ENCODE measurements at places on chromosomes 3 and 15.

- DNase-seq: no peak
These were observed 80.6 kb downstream of the RAD18 start for GRCh38 chr3:8882642-8883041.

DNA sequence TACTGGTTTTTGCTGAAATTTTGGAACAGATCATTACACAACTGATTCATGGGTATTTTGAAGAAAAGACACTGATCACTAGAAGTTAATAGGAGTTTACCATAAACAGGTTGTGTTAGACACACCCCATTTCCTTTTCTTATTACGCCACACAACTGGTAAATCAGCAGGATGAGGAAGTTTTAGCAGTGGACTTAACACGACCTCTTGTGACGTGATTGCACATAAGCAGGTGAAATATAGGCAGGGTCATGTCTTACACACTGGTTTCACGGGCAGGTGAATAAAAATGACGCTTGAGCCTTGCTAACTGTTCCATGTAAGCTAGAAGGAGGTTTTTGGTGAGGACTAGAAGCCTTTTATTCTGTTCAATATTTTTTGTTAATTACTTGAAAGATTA lies 27.1 kb upstream of the TPRG1 start:
- peak; percentile 74 for DNase-seq

- no peak for DNase-seq
These were observed 6.1 kb upstream of the IL12A start for GRCh38 chr3:159982442-159982974.

GRCh38 chr15:31301673-31301990 lies 25.0 kb upstream of the KLF13 start:
- no peak for DNase-seq

Data from fibroblast of villous mesenchyme (primary cell).